Activated naive CD8-positive, alpha-beta T cell treated with anti-CD3 and anti-CD28 coated beads, Interleukin-2, amount 10 ng/mL, durations not matched to agents 7 days and 5 days (primary cell): ENCODE measurements at places on chromosomes 1 and 21. TPM values are rescaled to one million over a fixed set of nuclear protein-coding genes. Genes with fewer than 3 reads are reported as not detected.

The TMEM240 gene
- 1.2 TPM for total RNA-seq

- no peak overlapping the region for H3K27ac ChIP-seq
- no peaks in the 10 kb centered on the region for H3K36me3 ChIP-seq
- DNase-seq: no peak
- H3K27me3 ChIP-seq: no peaks in the 10 kb centered on the region
- H3K4me1 ChIP-seq: peaks cover 12% of the 10 kb centered on the region
These were observed 172.4 kb downstream of the NFIA start for GRCh38 chr1:61254634-61255357.

GRCh38 chr1:242788771-242789170 is 264.3 kb upstream of the PLD5 start:
- H3K36me3 ChIP-seq: no peaks in the 10 kb centered on the region
- no peaks in the 10 kb centered on the region for H3K27me3 ChIP-seq
- no peaks in the 10 kb centered on the region for H3K4me1 ChIP-seq
- no peak overlapping the region for H3K27ac ChIP-seq

DNA sequence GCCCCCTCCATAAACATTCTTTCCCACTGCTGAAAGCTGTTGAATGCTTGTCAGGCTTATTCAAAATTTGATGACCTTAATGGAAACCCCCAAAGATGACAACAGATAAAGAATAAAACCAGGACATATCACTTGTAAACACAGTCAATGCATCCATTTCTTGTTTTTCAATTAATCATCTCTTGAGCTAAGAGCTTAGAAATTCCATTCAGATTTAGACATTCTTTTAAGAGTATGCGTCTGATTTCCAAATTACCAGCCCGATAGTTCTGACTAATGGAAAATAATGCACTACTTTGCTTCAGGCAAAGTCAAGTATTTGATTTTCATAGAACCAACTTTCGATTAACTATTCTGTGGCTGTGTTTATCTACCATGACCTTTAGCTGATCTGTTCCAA is 100.6 kb upstream of the RUNX1 start:
- H3K4me3 ChIP-seq: no peak overlapping the region
- H3K4me1 ChIP-seq: peaks cover 3% of the 10 kb centered on the region
- DNase-seq: no peak
- peaks cover 7% of the 10 kb centered on the region for H3K27me3 ChIP-seq

The S100A1 gene
- total RNA-seq: not detected

The PRAMEF13 gene
- total RNA-seq: not detected

GRCh38 chr1:203621559-203622262 is 4.9 kb upstream of the ATP2B4 start:
- H3K4me3 ChIP-seq: no peak overlapping the region
- no peak overlapping the region for H3K27ac ChIP-seq
- peaks cover 3% of the 10 kb centered on the region for H3K27me3 ChIP-seq
- no peak for DNase-seq

The TAS1R1 gene
- total RNA-seq: not detected

- H3K4me1 ChIP-seq: no peaks in the 10 kb centered on the region
- H3K27me3 ChIP-seq: no peaks in the 10 kb centered on the region
- no peak overlapping the region for H3K27ac ChIP-seq
- no peaks in the 10 kb centered on the region for H3K36me3 ChIP-seq
These were observed 368.6 kb downstream of the USH2A start for GRCh38 chr1:216054600-216054999.

The SH2D2A gene
- 86.0 TPM for total RNA-seq

The CHI3L1 gene
- 0.53 TPM for total RNA-seq

GRCh38 chr1:157622471-157622870 is 24.6 kb upstream of the FCRL4 start:
- peaks cover 16% of the 10 kb centered on the region for H3K27me3 ChIP-seq
- no peak overlapping the region for H3K4me3 ChIP-seq
- no peak for DNase-seq

- H3K36me3 ChIP-seq: peaks cover 20% of the 10 kb centered on the region
- H3K4me1 ChIP-seq: peaks cover 22% of the 10 kb centered on the region
- H3K27ac ChIP-seq: peak overlapping the region; percentile 40
These were observed 6.4 kb upstream of the LRP8 start for GRCh38 chr1:53334312-53334711.

The KAZN gene
- total RNA-seq: 0.91 TPM

- no peaks in the 10 kb centered on the region for H3K36me3 ChIP-seq
- H3K27me3 ChIP-seq: no peaks in the 10 kb centered on the region
- DNase-seq: no peak
- H3K4me3 ChIP-seq: no peak overlapping the region
- no peak overlapping the region for H3K27ac ChIP-seq
These were observed 190.7 kb upstream of the MAP1LC3C start for GRCh38 chr1:242189591-242189990.
